ENCODE measurements at places on chromosomes 4 and X.

DNA sequence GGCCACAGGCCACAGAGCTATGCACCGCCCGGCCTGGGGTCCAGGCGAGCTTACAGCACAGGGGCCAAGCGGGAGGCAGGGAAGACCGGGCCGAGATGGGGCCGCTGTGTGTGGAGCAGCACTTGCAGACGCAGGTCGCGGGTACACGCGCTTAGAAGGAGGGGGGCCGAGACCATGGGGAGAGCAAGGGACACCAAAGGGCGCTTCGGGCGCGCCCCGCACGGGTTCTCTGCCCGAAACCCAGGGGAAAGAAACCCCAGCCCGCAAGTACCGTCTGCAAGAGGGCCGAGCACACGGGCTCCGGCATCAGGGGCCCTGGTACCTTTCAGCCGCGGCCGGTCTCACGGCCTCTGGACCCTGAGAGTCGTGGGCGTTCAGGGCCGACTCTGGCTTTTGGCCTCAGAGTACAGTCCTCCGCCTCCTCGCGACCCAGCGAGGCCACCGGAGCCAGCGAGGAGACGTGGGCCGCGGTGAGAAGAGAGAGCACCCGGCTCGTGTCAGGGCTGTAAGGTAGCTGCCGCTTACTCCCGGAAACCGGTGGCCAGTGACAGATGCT lies 342 bp downstream of the EOLA2 start:
- DNase-seq, result no peak

- no peak for DNase-seq
These were observed 217.0 kb downstream of the BMPR1B start for GRCh38 chr4:94974773-94975172.

GRCh38 chr4:24862073-24862751 lies 50.6 kb downstream of the CCDC149 start:
- no peak for DNase-seq

GRCh38 chrX:153651540-153652079 lies 4.6 kb downstream of the DUSP9 start:
- DNase-seq, result no peak

GRCh38 chrX:115560978-115561604 lies at the start of gene PLS3:
Gene PLS3, plus strand, starts transcription at chrX:115561174. Its CDS starts 49,077 bp downstream, at chrX:115610251.
- DNase-seq, result peak; percentile 0

DNA sequence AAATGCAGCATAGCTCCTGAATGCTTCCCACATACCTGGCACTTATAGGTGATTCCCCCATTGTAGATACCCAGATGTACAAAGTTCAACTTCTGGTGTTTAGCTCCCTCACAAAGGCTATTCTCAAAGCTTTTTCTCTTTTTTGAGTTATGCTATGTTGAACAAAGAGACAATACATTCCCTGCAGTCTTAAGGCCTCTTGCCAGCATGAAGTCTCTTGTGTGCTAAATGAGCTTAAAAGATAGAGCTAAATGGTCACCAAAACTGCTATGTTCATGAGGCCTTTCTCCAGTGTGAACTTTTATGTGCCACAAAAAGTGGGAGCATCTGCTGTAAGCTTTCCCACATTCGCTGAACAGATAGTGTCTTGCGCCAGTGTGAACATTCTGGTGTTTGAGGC lies 111.2 kb upstream of the TMEM47 start:
- no peak for DNase-seq

- DNase-seq, result peak; percentile 53
These were observed 17.4 kb downstream of the IRAK1 start for GRCh38 chrX:154002215-154002719.

- DNase-seq, result no peak
These were observed 10.6 kb upstream of the SLC2A9 start for GRCh38 chr4:10031668-10032590.

DNA sequence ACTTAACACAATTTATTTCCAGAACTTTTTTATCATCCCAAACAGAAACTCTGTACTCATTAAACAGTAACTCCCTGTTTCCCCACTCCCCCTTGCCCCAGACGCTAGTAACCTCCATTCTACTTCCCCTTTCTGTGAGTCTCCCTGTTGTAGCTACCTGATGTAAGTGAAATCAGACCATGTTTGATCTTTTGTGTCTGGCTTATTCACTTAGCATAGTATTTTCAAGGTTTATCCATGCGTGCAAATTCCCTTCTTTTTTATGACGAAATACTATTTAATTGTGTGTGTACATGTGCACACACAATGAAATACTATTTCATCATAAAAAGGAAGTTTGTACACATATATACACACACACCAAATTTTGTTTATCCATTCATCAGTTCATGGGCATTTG lies 5.2 kb downstream of the PKD2 start:
- DNase-seq, result no peak

DNA sequence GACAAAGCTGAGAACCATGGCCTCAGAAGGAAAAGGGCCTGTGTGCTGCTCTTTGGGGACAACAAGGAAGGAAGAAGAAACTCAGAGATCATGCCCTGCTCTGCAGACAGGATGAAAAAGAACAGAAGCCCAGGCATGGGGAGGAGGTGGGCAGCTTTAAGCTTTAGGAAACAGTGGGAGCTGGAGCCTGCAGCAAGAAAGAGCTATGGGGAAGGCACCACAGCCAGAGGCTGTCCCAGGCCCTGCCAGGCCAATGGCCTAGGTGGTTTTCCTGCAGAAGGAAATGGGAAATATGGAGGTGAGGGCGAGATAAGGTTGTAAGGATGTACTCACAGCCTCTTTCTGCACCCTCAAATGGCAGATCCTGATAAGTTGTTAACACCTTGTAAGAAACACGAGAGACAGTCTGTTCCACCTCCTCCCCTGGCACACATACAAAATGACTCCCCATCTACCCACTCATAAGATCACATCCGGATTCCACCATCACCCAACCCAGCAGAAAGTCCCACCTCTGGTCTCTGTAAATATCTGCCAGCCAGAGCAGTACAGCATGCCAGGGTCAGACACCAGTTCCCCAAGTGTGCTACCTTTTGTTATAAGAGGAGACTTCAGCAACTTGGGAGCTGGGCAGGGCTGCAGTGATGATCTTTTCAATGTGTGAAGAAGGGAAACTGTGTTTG lies 105.2 kb downstream of the RTL5 start:
- no peak for DNase-seq

DNA sequence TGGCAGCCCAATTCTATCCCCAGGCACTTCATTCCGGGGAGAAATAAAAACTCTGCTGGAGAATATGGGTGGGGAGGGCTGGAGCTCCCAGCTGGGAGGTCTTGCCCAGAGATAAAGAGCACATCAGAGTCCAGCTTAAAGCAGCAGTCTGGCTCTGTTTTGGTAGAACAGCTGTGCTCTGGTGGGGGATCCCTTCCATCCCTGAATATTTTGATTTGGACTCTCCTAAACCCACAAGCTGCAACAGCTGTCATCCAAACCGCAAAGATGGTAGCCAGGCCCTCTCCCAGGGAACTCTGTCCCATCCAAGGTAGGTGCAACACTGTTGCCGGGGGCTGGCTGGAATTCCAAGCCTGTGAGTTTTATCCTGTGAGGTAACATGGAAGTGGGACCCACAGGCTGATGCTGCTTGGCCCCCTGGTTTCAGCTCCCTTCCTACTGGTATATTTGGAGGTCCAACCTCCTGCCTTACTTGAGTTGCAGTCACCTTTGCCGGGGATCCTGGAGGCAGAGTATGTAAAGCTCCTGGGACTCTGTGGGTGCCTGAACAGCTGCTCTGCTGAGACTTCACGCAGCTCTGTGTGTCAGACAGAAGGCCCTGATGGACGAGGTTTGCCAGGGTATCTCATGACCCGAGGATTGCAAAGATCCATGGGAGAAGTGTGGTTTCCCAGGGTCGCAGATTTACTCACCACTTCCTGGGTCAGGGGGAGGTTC lies 203.5 kb upstream of the ITM2A start:
- no peak for DNase-seq

GRCh38 chr4:77618383-77619241 lies 13.0 kb downstream of the CXCL13 start:
- DNase-seq, result peak; percentile 9
